HuH-7.5 (cell line): ENCODE measurements at places on chromosomes 1 and 21.
A peak's percentile ranks its signal among the peaks of the same experiment; 100 is the strongest.

- DNase-seq = no peak
Observed at GRCh38 chr1:230796626-230797025, 49.4 kb downstream of the CAPN9 start.

DNA sequence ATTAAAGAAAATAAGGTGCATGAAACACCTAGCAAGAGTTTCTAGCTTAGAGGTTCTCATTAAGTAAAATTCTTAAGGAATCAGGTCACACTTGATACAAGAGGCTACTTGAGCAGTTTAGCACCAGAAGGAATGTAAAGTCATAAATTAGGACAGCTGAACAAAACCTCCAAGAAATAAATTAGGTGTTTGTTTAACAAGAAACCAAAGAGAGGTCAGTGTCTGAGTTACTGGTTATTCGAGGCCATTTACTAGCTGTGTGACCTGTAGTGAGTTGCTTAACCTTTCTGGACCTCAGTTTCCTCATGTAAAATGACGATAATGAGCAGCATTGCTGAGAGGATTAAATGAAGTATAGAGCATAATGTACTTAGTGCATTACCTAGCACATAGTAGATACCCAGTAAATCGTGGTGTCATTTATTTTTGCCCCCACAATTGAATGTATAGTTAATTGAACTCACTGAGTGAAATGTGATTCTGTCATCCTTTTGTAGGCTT lies 908 bp upstream of the ELK4 start:
- DNase-seq = no peak

GRCh38 chr21:18204931-18205330 lies 39.7 kb upstream of the CHODL start:
- DNase-seq = no peak

DNA sequence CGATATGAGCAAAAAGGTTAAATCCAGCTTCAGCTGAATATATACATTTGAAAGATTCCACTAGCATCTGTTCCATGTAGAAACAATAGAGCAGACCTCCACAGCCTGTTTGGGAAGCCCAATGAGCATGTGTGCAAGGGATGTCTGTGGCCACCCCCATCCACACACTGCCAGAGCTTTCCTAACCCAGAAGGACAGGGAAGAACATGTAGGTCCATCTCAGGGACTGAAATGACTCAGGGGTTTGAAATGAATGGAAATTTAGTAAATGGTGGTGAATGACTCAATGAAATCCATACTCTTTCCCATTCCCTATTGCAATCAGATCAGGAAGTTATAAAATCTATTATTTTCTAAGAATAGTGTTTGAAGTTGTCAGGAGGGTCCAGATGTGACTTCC lies 397.2 kb downstream of the DUSP10 start:
- DNase-seq = no peak

- peak; percentile 7 for DNase-seq
Observed at GRCh38 chr1:59107516-59107915, 189.4 kb upstream of the FGGY start.

- DNase-seq = no peak
Observed at GRCh38 chr1:43540653-43541071, 10.0 kb downstream of the PTPRF start.

DNA sequence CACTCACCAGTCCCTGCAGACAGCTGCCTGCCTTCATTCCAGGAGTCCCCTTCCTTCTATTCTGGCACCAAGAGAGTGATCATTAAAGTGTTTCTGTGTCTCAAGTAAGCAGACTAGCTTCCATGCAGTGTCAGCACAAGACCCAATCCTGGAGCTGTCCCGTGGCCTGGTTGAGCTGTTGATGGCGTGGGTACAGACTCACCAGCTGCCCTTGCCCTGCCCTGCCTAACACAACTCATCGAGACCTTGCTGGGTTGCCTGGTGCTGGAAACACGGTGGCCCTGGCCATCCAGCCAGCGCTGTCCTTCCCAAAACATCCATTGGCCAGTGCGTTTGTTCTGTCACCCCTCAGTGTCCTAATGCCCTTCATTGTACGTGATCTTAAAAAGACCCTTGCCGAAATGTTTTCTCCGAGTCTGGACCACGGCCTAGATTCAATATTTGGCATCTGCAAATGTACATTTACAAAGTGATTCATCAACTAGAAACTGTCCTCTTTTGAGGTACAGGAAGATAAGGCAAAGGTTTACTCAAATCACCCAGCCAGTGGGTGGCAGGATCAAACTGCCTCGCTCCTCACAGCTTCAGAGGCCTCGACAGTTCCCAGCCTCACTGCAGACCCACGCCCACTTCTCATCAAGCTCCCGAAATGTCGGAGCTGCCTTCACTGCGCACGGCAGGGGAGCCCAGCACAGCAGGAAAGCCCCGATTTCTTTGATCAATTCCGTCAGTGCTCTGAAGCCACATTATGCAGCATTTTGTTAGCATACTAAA lies 494.2 kb downstream of the KIF26B start:
- no peak for DNase-seq

DNA sequence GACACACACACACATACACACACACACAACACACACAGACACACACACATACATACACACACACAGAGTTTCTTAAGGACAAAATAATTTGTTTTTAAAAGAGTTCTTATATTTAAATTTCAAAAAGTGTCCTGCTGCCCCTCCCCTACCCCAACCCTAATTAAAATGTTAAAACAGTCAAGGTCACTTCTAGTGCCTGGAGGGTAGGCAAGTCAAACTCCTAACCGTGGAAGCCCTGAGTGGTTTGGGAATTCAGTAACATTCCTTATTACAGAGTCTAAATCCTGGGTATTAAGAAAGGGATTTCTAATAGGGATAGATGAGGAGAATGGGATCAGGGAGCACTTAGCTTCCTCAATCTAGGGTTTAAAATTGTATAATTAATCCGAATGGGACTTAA lies 403.6 kb upstream of the NFIA start:
- DNase-seq = no peak

- DNase-seq = no peak
Observed at GRCh38 chr1:59494145-59494833, 197.4 kb downstream of the FGGY start.

DNA sequence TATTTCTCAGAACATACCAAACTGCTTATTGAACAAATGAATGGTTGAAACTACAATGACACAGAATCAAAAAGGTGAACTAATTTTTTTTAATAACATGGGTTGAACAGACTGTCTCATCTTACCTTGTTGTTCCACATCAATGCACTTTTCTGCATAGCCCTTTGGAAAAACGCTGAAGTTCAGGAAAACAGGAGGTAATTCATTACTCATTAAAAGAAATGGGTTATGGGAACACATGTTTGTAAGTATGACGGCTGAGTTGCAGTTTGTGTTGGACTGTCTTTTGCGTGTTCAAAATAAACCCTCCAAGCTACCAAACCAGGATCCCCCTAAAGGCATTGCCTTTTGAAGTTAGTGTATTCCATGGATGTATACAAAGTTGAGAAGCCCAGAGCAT lies 514.9 kb upstream of the PKN2 start:
- DNase-seq = no peak

DNA sequence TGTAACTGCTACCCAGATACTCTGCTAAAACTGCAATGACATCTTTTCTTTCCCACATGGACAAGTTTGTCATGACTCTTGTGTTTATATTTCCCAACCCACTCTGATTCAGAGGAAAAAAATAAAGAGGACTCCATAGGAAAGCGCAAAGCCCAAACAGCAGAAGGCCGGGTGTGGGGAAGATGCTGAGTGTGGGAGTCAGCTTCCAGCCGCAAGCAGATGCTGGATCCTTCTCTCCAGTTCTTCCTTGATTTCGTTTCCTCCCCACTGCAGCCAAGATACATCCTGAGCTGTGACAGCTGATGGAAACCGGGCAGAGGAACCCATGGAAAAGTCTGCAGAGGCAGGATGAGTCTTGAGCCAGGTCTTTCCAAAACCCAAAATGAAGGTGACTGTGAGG lies 498.2 kb downstream of the PLPP3 start:
- no peak for DNase-seq

DNA sequence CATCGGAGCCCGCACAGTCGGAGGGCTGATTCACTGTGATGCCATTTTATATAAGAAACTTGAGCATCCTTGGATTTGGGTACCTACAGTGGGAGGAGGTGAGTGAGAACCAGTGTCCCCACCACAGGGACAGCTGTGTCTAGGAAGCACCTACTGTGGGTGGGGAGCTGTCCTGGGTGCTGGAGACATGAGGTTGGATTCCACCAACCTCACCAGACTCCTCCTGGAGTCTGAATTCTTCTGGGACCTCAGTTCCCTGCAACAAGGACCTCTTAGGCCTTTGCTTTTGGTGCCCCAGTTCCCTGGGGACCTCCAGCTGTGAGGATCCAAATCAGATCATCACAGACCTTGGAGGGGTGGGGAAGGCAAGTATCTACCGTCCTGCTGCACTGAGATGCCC lies 188.8 kb downstream of the PRDM16 start:
- no peak for DNase-seq

- no peak for DNase-seq
Observed at GRCh38 chr1:24769656-24770651, 24.7 kb downstream of the CLIC4 start.

GRCh38 chr1:165073185-165074007 lies 283.1 kb downstream of the LMX1A start:
- DNase-seq = peak; percentile 14

DNA sequence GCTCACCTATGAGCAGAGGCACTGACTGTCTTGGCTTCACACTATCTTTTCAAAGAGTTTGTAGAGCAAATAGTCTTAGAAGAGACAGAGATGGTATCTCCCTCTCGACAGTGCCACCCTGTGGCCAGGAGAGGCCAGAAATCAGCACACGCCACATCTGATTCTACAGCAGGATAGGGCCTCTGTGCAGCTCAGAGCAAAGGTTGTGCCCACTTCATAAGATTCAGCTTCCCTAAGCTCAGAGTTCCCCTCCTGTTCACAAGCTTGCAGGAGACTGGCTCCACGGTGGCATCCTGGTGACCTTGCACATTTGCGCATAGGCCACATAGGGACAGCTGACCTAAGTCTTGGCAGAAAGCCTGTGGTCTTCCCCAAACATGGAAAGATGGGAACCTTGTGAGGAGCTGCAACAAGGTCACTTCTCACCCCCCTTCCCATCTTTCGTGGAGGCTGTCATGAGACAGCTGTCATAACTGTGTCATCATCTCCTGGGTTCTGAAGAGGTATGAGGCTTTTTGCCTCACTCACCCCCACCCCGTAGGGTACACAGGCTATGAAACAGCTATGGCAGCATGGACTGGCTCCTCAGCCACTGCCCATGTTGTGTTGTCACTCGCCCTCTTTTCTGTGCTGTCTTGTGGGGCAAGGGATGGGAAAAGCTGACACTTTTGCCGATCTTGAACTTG lies 3.0 kb downstream of the ITLN2 start:
- DNase-seq = peak; percentile 34

- no peak for DNase-seq
Observed at GRCh38 chr1:65425697-65426096, 5.2 kb downstream of the LEPR start.

DNA sequence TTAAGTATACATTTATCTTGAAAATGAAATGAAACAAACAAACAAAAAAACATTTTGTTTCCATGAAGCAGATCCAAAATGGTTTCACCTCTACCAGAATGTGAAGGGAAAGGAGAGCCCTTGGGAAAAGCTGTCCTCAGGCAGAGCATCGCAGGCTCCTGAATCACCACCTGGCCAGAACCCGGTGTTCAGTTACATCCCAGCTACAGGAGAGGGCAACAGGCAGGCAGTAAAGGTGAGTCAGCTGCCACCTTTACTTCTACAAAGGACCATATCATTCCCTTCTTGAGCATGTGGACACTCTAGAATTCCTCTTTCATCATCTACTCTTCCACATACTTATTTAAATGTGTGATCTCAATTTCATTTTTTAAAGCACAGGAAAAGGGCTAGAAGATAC lies 151.2 kb downstream of the PIGK start:
- no peak for DNase-seq

- no peak for DNase-seq
Observed at GRCh38 chr1:94862718-94863117, 42.6 kb downstream of the SLC44A3 start.

- no peak for DNase-seq
Observed at GRCh38 chr1:233664253-233664652, 50.3 kb downstream of the KCNK1 start.

DNA sequence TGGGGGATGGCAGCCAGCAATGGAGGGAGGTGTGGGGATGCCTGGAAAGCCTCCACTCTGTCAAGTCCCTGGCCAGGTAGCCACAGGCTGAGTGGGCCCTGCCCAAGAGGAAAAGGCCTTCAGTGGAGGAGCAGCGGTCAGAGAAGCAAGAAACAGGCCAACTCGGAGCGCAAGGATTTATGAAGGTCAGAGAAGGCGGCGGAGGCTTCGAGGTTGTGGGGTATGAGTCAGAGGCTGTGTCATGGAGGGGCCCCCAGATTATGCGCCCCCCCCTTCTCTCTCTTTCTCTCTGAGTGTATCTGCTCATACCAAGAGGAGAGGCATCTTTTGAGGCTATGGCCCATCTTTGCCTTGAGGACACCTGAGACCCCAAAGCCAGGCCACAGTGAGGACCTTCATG lies 99.5 kb downstream of the CASZ1 start:
- no peak for DNase-seq

DNA sequence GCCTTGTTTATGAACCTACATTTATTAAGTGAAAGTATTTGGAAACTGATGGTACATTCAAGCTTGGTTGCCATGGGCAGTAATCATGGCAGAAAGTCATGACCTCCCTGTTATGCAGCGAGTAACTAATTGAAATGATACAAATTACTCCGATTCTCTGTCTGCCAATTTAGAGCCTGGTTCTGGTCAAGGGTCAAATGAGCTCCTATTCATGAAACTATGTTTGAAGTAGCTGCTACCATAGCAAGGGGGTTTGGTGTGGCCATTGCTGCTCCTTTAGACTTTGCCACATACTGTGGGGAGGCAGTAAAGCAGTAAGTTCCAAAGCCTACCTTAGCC lies 187.2 kb upstream of the FOXD3 start:
- DNase-seq = no peak

- DNase-seq = no peak
Observed at GRCh38 chr1:61864489-61864888, 122.2 kb downstream of the PATJ start.

DNA sequence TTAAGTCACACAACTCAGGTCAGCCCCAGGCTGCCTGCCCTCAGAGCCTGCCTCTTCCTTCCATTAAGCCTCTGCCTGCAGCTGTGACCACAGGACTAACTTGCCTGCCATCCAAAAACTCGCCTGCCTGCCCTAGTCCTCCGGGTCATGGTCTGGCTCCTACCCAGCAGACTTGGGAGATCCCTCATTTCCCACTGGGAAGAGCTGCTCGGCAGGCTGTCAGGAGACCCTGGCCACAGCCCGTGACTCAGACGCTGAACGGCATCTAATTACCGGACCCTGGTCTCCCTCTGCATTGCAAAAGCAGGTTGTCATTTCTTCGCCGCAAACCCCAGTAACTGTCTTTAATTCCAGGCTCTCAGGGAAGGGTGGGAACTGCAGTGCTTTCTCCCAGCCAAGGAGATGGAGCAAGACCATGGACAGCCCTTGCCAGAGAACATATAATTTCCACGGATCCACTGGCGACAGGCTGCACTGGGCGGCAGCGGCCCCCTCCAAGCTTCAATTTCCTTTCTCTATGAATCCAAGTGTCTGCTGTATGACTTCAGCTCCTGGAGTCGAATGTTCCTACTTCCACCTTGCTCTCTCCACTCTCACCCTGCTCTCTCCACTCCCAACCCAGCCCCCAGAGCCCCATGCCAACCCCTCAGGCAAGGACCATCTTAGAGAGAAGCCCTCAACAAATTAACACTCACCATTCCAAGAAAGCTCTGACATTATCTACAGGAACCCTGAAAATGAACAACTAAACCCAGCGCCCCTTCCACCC lies 20.4 kb downstream of the OLFML2B start:
- no peak for DNase-seq
